ENCODE measurements at places on chromosomes 16 and 17.

GRCh38 chr16:57915811-57916488 is 55.0 kb downstream of the CNGB1 start:
- no peak overlapping the region for H3K27ac ChIP-seq
- no peaks in the 10 kb centered on the region for H3K27me3 ChIP-seq
- no peaks in the 10 kb centered on the region for H3K36me3 ChIP-seq
- H3K4me1 ChIP-seq: no peaks in the 10 kb centered on the region

DNA sequence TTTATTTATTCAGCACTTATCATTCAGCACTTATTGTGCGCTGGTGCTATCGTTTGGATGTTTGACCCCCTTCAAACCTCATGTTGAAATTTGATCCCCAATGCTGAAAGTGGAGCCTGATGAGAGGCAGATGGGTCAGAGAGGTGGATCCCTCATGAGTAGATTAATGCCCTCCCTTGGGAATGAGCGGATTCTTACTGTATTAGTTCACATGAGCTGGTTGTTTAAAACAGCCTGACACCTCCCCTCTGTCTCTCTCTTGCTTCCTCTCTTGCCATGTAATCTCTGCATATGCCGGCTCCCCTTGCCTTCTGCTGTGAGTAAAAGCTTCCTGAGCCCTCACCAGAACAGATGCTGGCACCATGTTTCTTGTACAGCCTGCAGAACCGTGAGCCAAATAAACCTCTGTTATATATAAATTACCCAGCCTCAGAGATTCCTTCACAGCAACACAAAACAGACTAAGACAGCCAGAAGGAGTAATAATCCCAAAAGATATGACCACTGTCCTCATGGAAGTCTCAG is 111.1 kb downstream of the CACNG3 start:
- H3K27ac ChIP-seq: no peak overlapping the region
- no peaks in the 10 kb centered on the region for H3K27me3 ChIP-seq
- H3K36me3 ChIP-seq: no peaks in the 10 kb centered on the region
- no peak for DNase-seq

GRCh38 chr17:77476931-77477805 is 336.4 kb downstream of the SEC14L1 start:
- no peaks in the 10 kb centered on the region for H3K27me3 ChIP-seq
- H3K4me1 ChIP-seq: peaks cover 57% of the 10 kb centered on the region
- DNase-seq: no peak
- no peak overlapping the region for H3K4me3 ChIP-seq
- H3K27ac ChIP-seq: peak overlapping the region; percentile 57

DNA sequence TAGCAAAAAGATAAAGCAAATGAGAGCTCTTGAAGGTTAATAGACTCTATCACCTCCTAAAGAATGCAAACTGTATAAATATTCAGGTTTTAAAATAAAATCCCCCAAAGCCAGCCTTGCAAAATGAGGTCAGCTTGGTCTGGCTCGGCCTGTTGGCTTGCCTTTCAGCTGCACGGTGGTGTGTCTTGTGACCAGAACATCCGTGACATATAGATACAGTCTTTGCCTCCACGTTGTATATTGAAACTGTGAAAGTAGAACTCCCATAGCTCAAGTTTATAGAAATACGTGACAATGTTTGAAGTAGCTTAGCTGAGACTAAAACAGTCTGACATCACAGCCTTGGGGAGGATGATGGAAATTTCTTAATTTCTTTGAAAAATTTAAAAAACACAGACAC is 236.6 kb upstream of the MYOCD start:
- no peak for DNase-seq
- H3K4me1 ChIP-seq: no peaks in the 10 kb centered on the region
- no peaks in the 10 kb centered on the region for H3K27me3 ChIP-seq
- H3K4me3 ChIP-seq: no peak overlapping the region

DNA sequence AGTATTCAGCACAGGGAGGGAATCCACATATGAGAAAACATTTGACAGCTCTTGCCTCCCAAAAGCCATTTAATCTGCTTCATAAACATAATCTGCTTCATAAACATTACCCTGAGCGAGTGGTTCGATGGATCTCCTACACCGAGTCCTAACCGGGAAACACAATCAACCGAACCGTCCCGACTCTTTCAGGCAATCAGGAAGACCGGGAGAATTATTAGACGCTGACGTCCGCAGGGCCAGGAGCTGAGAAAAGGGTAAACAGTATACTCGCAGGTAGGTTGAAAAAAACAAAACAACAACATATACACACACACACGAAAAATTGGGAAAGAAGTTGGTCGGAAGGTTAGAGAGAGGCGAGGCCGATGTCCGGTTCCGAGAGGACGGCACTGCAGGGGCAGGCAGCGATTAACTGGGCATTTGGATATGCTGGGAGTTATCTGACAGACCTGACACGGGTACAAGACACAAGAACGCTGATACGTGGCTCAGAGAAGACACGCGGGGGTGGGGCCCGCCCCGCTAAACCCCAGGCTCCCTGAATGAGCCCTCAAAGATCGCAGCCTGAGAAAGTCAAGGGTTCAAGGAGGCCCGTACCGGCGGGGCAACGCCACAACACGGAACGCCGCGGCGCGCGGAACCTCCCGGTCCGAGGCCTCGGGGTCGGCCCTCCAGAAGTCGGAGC is 585 bp downstream of the AP1G1 start:
- H3K4me1 ChIP-seq: peaks cover 21% of the 10 kb centered on the region
- DNase-seq: no peak
- H3K36me3 ChIP-seq: peaks cover 16% of the 10 kb centered on the region
- no peaks in the 10 kb centered on the region for H3K27me3 ChIP-seq
- peak overlapping the region; percentile 100 for H3K27ac ChIP-seq

DNA sequence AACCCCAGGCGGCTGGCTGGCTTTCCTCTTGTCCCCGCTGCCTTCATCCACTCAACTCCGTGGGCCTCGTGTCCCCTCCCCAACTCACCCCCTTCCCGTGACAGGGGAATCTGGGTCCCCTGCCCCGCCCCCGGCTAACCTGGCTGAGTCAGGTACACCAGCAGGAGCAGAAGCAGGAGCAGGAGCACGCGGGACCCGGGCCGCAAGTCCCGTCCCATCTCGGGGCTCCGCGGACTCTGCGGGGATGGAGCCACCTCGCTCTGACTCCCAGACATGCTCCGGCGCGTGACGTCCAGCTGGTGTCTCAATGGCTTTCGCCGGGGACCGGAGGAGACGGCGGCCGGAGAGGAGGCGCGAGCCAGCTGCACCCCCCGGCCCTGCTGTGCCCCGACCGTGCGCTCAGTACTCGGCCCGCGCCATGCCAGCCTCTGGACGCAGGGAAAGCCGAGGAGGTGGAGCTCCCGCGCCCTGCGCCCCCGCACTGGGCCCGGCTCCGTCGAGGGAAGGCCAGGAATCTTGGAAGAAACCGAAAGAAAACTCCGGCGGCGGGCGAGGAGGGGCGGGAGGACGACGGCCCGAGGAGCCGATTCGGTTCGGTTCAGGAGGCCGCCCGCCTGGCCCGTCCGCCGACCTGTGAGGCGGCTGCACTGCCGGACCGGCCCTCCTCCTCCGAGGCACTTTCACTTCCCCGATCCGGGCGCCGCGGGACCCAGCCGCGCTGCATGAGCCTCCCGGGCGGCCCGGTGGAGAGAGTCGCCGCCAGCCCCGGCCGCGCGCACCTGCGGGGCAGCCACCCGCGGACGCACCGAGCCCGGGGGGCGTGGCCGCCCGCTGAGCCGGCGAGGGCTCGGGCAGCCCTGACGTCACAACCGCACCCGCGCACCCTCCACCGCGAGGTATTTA is at the start of the genes CXCL16 and ZMYND15:
Gene CXCL16 (minus strand): TSS at position 807 of the 903 bp plus-strand sequence. CDS start 589 bp downstream, at position 218.
Gene ZMYND15 (plus strand): TSS at position 712 of the 903 bp plus-strand sequence. CDS start 716 bp downstream, outside the sequence.
- no peaks in the 10 kb centered on the region for H3K36me3 ChIP-seq
- H3K27ac ChIP-seq: peak within 1 kb of the TSS; percentile 42
- peak; percentile 49 for DNase-seq
- peak within 1 kb of the TSS; percentile 87 for H3K4me3 ChIP-seq
- peaks cover 18% of the 10 kb centered on the region for H3K4me1 ChIP-seq

DNA sequence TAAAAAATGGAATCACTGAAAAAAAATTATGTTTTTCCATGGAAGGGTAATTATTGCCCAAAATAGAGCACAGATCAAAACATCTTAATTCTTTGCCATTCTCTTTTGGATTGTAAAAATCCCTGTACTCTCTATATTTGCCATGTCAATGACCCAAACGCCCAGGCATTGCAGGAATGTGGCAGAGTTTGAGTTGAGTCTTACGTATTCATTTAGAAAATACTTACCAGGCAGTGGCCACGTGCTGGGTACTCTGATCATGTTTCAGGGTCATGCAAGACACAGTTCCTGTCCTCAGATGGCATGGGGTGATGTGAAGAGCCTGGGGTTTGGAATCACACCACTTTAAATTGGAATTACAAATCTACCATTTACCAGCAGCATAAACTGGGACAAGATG is 267.7 kb downstream of the ABCC12 start:
- H3K4me3 ChIP-seq: no peak overlapping the region
- no peak for DNase-seq
- H3K27me3 ChIP-seq: peaks cover 5% of the 10 kb centered on the region
- H3K27ac ChIP-seq: no peak overlapping the region

GRCh38 chr16:11183951-11184350 is 72.1 kb downstream of the SOCS1 start:
- H3K4me1 ChIP-seq: peaks cover 36% of the 10 kb centered on the region
- DNase-seq: no peak
- H3K27ac ChIP-seq: peak overlapping the region; percentile 65
- H3K27me3 ChIP-seq: no peaks in the 10 kb centered on the region
- H3K36me3 ChIP-seq: peaks cover 17% of the 10 kb centered on the region

DNA sequence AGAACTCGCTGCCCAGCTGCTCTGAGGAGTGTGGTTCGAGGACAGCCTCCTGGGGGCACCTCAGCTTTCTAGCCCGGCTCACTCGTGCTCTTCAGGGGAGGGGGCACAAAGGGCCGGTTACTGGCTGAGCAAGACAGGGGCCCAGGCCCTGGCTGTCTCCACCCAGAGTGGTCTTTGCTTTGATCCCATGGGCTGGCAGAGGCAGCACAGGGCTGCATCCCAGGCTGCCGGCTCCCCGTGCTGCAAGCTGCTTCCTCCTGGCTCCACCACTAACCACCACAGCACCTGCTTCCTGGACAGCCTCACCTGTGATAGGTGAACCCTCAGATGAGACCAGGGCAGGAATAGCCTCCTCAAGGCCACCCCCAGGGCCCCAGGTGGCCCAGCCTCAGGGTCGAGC is 6.8 kb downstream of the SPPL2C start:
- H3K4me3 ChIP-seq: no peak overlapping the region
- peaks cover 17% of the 10 kb centered on the region for H3K27me3 ChIP-seq
- H3K27ac ChIP-seq: no peak overlapping the region
- no peak for DNase-seq
- H3K4me1 ChIP-seq: peaks cover 2% of the 10 kb centered on the region

All from T-helper 2 cell treated with Interferon-gamma antibody and Interleukin-4, amounts not matched to agents 5 μg/mL and 100 μg/mL, for 36 hours (primary cell).